ENCODE measurements at places on chromosomes 5 and 9. TPM values are rescaled to one million over a fixed set of nuclear protein-coding genes. Genes with fewer than 3 reads are reported as not detected.

The LCN9 gene
- not detected for total RNA-seq

DNA sequence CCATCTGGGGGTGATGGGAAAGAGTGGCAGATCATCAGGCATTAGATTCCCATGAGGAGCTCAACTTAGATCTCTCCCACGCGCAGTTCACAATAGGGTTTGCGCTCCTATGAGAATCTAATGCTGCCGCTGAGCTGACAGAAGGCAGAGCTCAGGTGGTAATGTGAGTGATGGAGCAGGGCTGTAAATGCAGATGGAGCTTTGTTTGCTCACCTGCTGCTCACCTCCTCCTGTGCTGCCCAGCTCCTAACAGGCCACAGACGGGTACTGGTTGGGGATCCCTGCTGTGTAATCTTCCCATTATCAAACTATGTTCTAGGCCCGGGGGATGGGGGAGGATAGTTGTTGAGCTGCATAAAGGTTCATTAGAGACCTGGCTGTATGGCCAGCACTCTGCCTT is 58.4 kb downstream of the UGCG start:
- DNase-seq: no peak

GRCh38 chr5:57550132-57550531 is 67.5 kb upstream of the ACTBL2 start:
- no peak for DNase-seq

- DNase-seq: no peak
Observed at GRCh38 chr5:127011153-127011552, 19.2 kb downstream of the MARCHF3 start.

GRCh38 chr9:121893786-121894185 is 199.3 kb downstream of the TTLL11 start:
- DNase-seq: no peak

DNA sequence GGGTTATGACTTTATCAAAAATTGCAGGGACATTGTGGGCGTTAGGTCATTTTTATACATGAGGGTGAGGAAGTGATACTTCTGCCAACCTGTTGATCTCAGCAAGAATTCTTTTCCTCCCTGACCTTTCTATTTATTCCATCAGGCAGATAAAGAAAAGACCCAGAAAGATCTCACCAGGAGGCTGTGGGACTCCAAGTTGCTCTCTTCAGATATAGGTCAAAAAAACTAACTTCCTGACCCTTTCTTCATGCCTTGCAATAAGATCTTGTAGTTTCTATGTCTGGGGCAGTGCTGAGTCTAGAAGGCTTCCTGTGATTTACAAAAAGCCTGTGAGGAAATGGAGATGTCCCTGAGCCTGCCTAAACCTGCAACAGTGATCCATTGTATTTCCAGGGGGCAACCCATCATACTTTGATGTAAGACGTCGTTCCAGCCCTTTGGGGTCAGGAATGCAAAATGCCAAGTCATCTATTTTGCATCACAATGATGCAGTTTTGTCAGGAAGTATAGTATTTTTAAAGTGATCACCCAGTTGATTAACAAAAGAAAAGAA is 22.0 kb upstream of the PIK3R1 start:
- no peak for DNase-seq

The FCN2 gene
- not detected for total RNA-seq

- DNase-seq: no peak
Observed at GRCh38 chr9:121082075-121082474, 7.3 kb downstream of the CNTRL start.

DNA sequence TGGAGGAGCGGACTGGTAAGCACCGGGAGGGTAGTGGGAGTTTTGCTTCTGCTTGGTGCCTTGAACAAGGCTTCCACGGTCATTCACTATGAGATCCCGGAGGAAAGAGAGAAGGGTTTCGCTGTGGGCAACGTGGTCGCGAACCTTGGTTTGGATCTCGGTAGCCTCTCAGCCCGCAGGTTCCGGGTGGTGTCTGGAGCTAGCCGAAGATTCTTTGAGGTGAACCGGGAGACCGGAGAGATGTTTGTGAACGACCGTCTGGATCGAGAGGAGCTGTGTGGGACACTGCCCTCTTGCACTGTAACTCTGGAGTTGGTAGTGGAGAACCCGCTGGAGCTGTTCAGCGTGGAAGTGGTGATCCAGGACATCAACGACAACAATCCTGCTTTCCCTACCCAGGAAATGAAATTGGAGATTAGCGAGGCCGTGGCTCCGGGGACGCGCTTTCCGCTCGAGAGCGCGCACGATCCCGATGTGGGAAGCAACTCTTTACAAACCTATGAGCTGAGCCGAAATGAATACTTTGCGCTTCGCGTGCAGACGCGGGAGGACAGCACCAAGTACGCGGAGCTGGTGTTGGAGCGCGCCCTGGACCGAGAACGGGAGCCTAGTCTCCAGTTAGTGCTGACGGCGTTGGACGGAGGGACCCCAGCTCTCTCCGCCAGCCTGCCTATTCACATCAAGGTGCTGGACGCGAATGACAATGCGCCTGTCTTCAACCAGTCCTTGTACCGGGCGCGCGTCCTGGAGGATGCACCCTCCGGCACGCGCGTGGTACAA is 556 bp downstream of the PCDHGC3 start:
- no peak for DNase-seq

DNA sequence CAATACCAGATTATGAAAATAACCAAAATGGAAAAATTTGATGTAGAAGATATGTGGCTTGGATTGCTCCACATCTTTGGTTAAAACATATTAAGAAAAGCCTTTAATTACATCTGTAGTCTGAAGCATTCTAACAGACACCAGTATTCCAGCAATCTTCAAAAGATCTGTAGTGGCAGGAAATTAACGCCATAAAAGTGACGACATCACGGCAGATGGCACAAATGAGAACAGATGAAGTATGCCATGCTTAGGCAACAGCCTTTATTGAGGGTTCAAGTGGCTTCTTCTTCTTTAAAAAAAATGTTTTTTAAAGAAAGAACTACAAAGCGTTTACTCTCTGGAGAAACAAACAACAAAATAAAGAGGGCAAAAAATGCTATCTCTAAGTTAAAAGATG is 164.2 kb downstream of the MEF2C start:
- no peak for DNase-seq

GRCh38 chr5:164998590-164998989 is 1493.2 kb downstream of the MAT2B start:
- no peak for DNase-seq

GRCh38 chr9:113933671-113934070 is 57.6 kb downstream of the ZNF618 start:
- DNase-seq: no peak

- no peak for DNase-seq
Observed at GRCh38 chr5:131792896-131793295, 3.9 kb downstream of the FNIP1 start.

DNA sequence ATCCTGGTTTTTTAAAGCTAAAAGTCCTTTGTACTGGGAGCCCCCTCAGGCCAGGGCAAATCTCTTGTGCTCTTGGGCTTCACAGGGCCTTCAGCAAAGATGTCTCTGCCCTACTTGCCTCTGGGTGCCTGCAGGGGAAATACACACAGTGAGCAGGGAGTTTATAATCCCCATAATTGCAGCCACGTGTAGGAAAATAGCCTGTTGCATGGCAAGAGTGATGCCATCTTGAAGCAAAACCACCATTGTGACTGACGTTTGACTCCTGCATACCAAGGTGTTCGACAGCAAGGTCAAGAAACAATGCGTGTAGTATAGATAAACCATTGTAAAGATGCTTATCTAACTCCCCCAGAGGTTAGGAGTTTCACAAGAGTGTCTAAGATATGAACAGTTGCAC is 11.4 kb upstream of the IL3 start:
- DNase-seq: no peak

DNA sequence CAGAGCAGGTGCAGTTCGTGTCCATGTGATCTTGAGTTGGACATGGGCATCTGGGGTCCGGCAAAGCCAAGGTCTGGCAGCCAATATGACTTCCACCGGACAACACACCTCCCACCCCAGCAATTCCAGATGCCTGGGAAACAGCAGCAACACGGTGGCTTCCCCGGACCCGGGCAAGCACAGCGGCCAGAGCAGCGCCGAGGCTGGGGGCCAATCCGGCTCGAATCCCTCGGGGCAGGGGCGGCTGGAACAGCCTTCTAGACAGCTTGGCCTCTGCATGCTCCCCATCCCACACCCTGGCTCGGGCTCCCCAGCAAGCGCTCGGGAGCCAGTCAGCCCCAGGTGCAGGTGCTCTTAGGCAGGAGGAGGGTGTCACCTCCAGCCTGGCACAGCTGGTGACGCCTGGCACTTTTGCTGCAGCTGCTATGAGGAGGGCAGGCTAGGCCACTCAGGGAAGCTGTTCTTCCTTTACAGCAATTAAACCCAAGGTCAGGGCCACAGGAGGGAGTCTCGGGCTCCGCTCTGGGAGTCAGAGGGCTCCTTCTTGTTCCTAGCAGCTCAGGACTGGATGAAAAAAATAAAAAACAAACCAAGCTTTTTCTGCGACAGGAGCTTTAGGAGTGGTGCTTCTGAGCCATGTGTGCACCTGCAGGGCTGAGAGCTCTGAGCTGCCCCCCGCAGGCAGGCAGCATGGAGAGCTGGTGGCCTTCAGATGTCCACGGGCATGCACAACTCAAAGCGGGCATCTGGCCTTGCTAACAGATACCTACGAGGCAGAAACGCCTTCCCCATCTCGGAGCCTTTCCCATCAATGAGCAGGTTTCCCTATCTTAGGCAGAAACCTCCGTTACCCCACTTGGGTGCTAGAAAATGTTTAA is 28.2 kb downstream of the DBH start:
- no peak for DNase-seq

DNA sequence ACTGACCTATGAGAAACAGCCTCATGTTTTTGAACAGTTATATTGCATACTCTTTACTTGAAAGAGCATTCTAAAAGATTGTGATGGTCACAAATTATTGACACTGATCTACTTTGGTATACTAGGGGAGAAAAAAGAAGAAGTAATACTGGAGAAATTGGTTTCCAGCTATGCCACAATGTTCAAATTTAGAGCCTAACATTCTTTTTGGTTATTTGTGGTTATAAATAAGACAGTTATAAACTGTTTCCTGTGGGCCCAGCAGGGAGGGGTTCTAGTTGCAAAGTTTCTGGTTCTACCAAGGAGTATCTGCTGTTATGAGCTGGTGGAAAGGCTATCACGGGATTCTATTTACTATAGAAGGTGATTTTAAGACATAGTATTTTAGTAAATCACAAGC is 4.8 kb downstream of the CWC27 start:
- DNase-seq: no peak

- no peak for DNase-seq
Observed at GRCh38 chr9:16627967-16628366, 242.5 kb downstream of the BNC2 start.

GRCh38 chr9:93216073-93216365 is 32.1 kb downstream of the WNK2 start:
- no peak for DNase-seq

GRCh38 chr5:176492431-176492830 is 44.2 kb downstream of the FAF2 start:
- no peak for DNase-seq

DNA sequence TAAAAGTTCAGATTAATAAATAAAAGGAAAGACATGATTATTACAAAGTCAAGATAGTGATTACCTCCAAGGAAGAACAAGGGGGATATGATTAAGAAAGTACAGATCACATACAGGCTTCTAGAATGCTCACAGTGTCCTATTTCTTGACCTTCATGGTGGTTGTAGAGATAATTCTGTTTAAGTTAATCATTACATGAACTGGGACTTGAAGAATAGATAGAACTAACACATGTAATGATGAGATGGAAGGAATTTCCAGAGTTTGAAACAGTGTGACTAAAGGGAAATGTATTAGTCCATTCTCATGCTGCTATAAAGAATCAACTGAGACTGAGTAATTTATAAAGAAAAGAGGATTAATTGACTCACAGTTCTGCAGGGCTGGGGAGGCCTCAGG is 72.7 kb downstream of the LURAP1L start:
- no peak for DNase-seq

GRCh38 chr9:4197548-4197947 is 102.3 kb downstream of the GLIS3 start:
- DNase-seq: no peak

DNA sequence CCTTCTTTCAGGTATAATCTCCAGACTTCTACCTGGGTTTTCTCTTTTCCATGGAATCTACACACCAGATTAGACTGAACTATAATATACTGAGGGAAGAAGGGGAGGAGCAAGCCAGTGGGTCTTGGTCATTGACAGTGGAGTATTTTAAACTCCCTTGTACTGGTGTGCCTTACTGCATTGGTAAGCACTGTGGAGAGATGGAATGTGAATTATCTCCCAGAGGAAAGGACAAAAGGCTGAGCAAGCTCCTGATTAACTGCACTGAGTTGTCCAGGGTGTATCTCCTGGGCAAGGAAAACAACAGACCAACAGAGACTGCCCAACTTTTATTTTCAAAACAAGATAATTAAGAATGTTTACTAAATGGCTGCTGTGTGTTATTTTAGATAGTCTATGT is 29.8 kb upstream of the SLCO6A1 start:
- DNase-seq: no peak

GRCh38 chr9:75593920-75594319 is 296.6 kb upstream of the PCSK5 start:
- no peak for DNase-seq

DNA sequence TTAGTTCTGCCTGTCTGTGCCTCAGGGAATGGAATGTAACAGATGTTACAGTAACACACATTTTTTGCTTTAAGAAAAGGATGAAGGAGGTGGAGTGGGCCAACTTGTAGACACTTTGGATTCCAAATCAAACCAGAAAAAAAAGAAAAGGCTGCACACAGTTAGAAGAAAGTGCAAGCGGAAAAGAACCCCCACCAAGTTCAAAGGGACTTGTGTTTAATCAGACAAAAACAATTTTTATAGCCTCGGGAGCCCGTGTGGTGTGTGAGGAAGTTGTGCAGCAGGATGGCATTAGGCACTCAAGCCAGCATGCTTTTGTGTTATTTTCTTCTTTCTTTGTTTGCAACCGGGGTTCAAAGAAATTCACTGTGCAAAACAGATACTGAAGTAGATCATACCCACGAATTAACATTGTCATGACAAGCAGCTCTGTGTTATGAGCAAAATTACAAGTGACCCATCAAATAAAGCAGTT is 189.5 kb downstream of the SEMA5A start:
- DNase-seq: no peak

DNA sequence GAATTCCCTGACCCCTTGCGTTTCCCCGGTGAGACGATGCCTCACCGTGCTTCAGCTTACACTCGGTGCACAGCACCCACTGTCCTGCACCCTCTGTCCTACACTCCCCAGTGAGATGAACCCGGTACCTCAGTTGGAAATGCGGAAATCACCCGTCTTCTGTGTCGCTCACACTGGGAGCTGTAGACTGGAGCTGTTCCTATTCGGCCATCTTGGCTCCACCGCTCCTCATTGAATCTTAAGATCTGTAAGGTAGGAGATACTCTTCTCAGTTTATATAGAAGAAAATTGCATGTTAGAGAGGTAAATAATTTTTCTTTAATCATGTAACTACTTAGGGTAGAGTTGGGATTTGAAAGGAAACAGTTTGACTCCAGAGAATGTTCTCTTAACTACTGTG is 62.2 kb downstream of the DMRTA1 start:
- no peak for DNase-seq

DNA sequence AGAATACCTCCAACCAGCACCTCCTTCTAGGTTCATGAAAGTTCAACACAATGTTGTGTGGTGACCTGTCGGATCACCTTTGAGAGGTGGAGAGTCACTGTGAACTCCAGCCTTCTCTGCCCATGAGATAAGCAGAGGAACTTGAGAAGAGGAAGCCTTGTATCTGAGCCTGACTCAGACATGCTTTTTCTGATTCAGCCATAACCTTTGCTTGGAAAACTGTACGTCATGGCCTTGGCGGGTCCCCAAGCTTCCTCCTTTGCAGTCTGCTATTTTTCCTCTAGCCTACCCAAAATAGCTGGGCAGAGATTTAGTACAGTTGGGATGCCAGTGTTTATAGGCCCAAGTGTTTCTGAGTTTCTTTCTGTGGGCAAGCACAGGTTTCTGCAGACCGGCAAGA is 274.7 kb downstream of the CETN3 start:
- no peak for DNase-seq
